ENCODE measurements at places on chromosomes 1 and 21. TPM values are rescaled to one million over a fixed set of nuclear protein-coding genes. Genes with fewer than 3 reads are reported as not detected.

DNA sequence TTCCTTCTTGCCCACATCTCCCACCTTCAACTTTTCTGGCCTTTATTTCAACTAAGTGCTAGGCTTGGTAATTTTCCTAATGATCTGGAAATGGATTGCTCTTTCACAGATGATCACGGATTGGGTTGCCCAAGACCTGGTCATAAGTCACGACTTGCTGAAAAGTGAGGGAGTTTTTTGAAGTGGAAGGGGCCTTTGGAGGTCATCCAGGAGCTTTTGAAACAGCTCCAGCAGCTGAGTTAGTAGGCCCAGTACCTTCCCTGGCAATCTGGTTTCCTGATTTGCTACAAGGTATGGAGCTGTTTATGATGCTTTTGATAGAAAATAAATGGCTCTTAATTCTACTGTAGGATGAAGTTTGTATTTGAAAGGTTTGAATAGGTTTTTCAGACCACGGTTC is 20.4 kb downstream of the GREM2 start:
- H3K4me1 ChIP-seq, result no peaks in the 10 kb centered on the region
- H3K27me3 ChIP-seq, result no peaks in the 10 kb centered on the region
- H3K27ac ChIP-seq, result no peak overlapping the region
- no peak overlapping the region for H3K4me3 ChIP-seq
- no peaks in the 10 kb centered on the region for H3K36me3 ChIP-seq

- H3K36me3 ChIP-seq, result no peaks in the 10 kb centered on the region
- no peak for DNase-seq
- no peak overlapping the region for H3K4me3 ChIP-seq
- H3K27ac ChIP-seq, result no peak overlapping the region
These were observed 169.2 kb upstream of the ZNF644 start for GRCh38 chr1:91190996-91191395.

DNA sequence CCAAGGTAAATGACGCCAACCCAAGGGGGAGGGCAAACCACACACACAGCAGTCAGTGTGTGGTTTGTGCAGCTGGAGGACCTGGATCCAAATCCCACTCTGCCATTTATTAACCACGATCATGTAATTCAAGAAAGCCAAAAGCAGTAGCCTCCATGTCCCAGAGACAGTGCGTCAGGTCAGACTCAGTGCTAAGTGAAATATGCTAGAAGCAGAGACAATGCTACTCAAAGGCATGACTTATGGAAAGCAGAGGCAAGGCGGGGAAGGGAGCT is 13.6 kb downstream of the TTC39A start:
- no peak overlapping the region for H3K27ac ChIP-seq
- H3K4me1 ChIP-seq, result peaks cover 4% of the 10 kb centered on the region
- no peak overlapping the region for H3K4me3 ChIP-seq
- no peaks in the 10 kb centered on the region for H3K27me3 ChIP-seq

GRCh38 chr1:61083807-61084440 is 1.6 kb downstream of the NFIA start:
- peak overlapping the region; percentile 91 for H3K4me3 ChIP-seq
- H3K27ac ChIP-seq, result peak overlapping the region; percentile 97
- peaks cover 33% of the 10 kb centered on the region for H3K4me1 ChIP-seq
- H3K27me3 ChIP-seq, result no peaks in the 10 kb centered on the region
- H3K36me3 ChIP-seq, result no peaks in the 10 kb centered on the region

- no peak overlapping the region for H3K27ac ChIP-seq
- H3K4me1 ChIP-seq, result no peaks in the 10 kb centered on the region
- H3K4me3 ChIP-seq, result no peak overlapping the region
These were observed 33.3 kb downstream of the RRAGC start for GRCh38 chr1:38826262-38826661.

GRCh38 chr1:202306535-202307345 is 35.0 kb downstream of the UBE2T start:
- no peak overlapping the region for H3K27ac ChIP-seq
- no peaks in the 10 kb centered on the region for H3K36me3 ChIP-seq

DNA sequence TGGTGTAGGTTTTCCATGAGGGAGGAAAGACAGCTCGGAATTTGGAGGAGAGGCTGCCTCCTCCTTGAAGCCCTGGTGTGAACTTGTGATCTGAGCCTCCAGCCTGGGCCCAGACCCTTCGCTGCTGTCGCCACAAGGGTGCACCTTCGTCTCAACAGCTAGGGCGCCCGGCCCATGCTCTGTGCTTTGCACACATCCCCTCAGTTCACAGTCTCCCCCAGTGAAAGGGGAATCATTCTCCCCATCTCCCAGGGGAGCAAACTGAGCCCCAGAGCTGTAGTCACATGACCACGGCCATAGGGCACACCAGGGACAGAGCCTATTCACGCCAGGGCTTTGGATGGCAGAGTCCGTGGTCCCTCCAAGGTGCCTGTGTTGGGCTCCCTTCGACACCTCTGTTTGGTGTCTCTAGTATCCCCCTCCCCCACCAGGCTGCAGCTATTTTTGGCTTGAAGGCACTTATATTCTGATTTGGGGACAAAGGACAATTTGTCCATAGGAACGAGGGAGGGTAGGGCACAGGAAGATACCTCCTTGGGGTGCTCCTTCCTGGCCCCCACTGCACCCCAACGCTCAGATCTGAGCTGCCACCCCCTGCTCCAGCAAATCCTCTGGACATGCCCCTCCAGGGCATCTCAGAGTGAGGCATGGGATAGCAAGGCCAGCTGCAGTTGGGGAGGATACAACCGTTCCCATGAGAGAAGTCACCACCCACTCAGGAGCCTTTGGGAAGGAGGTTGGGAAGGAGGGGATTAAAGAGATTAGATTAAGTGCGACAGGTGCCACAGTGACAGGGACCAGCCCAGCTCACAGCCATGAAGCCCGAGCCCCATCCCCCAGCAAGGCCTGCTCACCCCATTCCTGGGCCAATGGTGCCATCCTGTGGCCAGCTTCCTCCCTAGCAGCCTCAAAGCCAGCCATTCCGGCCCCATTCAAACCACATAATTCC is 15.7 kb downstream of the MATN1 start:
- peak; percentile 80 for DNase-seq
- no peaks in the 10 kb centered on the region for H3K36me3 ChIP-seq
- no peaks in the 10 kb centered on the region for H3K27me3 ChIP-seq

DNA sequence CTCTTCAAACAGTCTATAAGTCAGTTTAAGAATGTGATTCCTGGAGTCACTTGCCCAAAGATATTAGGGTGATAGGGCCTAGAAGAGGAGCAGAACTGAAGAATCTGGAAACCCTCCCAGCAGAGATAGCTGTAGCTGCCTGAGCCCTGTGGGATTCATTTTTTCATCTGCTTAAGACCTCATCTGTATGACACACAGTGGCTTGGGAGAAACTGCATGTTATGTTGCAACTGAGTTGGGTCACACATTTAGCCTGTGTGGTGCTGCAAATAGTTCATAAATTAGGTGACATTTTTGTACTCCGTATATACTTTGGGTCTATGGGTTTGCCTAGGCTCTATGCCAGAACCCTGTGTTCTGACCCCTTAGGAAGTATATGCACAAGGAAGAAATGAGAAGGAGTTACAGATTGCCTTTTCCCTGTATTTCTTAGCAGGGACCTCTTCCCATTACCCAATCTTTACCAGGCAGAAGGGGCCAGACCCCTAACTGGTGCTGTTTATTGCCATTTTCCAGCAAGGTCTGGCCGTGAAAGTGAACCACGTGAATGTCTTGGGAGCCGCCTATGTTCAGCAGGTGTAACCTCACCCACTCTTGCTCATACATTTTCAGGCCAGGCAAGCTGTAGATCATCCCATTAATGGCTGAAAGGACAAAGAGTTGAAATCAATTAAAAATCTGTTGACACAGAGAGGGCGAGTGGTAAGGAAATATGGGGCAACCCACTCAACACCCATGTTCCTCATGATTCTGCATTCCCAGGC is 41.9 kb upstream of the SLC19A2 start:
- no peaks in the 10 kb centered on the region for H3K36me3 ChIP-seq
- no peak overlapping the region for H3K4me3 ChIP-seq
- DNase-seq, result no peak
- H3K4me1 ChIP-seq, result peaks cover 4% of the 10 kb centered on the region
- H3K27ac ChIP-seq, result peak overlapping the region; percentile 43

DNA sequence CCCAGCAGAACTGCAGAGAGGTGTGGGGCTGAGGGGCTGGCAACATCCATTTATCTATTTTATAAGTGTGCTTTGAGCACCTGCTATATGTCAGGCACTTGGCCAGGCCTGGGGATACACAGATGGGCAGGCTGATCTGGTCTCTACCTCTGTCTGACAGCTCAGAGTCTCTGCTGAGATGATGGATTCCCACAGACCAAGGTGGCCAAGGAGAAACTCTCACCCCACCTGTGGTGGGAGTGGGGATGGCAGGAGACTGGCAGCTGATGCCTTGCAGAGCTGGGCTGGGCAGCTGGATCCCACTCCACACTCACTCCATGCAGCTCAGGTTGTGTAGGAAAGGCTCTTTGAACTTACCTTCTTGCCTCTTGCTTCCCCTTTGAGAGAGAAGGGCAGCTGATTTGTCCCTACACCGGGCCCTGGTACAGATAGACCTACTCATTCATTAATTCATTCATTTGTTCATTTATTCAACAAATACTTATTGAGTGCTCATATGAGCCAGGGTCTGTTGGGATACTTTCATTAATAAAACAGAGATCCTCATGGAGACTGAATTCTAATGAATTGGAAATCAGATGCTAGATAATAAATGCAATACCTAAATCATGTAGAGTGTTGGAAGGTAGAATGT is 9.0 kb downstream of the ADORA1 start:
- peaks cover 14% of the 10 kb centered on the region for H3K4me1 ChIP-seq
- no peak for DNase-seq
- no peaks in the 10 kb centered on the region for H3K27me3 ChIP-seq
- H3K27ac ChIP-seq, result no peak overlapping the region

DNA sequence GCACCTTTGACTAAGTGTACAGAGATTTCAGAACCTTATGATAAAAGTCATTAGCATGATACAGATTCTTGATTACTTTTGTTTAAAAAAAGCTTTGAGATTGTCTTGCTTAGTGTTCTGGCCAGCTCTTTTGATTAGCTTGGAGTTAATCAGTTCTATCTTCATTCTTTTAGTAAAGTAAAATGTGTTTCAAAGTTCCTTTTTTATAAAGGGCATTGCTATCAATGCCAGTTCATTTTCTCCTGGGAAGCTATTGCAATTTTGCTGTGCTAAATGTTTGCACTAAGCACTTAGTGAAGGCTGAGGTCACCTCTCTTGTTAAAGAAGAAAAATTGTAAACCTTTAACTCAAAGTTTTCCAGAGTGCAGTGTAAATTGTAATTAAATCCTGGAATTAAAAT is 946.7 kb upstream of the TMPRSS15 start:
- no peaks in the 10 kb centered on the region for H3K27me3 ChIP-seq
- no peak overlapping the region for H3K27ac ChIP-seq
- no peak for DNase-seq

- peaks cover 6% of the 10 kb centered on the region for H3K4me1 ChIP-seq
- no peak overlapping the region for H3K4me3 ChIP-seq
- H3K27ac ChIP-seq, result no peak overlapping the region
- H3K27me3 ChIP-seq, result no peaks in the 10 kb centered on the region
These were observed 48.7 kb upstream of the PSEN2 start for GRCh38 chr1:226821719-226822085.

The ANGPTL3 gene
- 0.25 TPM for polyA plus RNA-seq

The SPATA17 gene
- 168 TPM for polyA plus RNA-seq

The HSD3B1 gene
- not detected for polyA plus RNA-seq

The EFNA4 gene
- polyA plus RNA-seq, result 6.0 TPM

The NBPF4 gene
- 10.5 TPM for polyA plus RNA-seq
